ENCODE measurements at places on chromosomes 12 and 14.

DNA sequence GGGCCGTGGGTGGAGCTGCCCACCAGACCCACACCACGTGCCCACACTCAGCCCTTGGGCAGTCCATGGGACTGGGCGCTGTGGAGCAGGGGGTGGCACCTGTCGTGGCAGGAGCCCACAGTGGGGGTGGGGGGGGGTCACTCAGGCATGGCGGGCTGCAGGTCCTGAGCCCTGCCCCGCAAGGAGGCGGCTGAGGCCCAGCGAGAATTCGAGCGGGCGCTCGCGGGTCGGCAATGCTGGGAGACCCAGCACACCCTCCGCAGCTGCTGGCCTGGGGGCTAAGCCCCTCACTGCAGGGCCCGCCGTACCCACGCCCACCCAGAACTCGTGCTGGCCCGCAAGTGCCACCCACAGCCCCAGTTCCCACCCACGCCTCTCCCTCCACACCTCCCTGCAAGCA is 132.6 kb upstream of the GARIN2 start:
- DNase-seq, result no peak

- no peak for DNase-seq
Measured at GRCh38 chr12:47848853-47849252, 29.1 kb upstream of the HDAC7 start.

GRCh38 chr14:99671235-99672224 is 12.6 kb upstream of the CYP46A1 start:
- DNase-seq, result peak; percentile 81

GRCh38 chr14:71704210-71704609 is 228.0 kb upstream of the RGS6 start:
- DNase-seq, result no peak

DNA sequence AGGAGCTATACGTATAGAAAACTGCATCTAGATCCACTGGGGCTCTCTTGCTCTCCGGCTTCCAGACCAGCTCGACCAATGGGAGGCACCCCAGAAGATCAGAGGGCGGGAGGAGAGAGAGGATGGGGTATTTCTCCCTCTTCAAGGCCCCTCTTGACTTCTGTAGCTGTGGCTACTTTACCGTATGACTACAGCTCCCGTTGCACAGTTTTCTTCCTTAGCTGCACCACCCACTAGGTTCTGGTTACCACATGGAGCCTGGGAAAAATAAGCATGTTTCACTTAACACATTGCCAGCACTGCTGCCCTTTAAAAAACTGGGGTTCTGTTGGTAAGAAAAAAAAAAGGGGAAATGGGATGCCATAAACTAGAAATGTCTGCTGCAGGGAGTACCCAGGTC is 214.4 kb downstream of the TBX5 start:
- DNase-seq, result no peak

DNA sequence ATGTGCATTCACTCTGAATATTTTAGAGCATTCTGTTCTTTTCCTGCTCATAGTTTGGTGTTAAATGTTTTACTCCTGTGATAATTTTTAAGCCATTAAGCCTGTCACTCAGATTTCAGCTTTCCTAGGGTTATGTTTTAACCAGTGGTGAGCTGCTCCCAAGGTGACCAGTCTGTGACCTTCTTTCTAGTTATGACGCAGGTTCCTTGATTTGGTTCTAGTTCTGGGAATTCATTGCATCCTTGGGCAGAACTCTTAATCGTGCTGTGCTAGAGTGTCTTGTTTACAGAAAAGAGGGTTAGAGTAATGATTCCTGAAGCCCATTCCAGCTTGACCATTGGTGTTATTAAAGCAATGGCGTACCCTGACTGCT is 2.2 kb downstream of the GABARAPL1 start:
- no peak for DNase-seq

- no peak for DNase-seq
Measured at GRCh38 chr14:78933948-78934524, 763.9 kb downstream of the NRXN3 start.

DNA sequence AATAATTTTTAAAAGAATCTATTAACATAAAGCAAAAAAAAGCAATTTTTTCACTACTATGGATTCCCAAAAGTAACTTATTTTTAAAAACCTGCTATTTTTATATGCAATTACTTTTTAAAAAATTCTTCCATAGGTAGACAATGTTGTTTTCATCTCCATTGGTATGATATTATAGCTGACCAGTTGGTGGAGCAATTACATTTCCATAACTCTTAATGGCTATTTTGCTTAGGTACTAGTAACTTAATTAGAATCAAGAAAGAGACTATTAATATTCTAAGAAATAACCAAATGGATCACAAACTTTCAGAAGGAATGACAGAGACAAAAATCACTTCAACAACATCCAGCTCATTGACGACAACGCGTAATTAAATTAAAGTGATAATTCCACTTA is 64.7 kb upstream of the PTCSC3 start:
- no peak for DNase-seq

GRCh38 chr14:52922656-52923055 is 28.2 kb downstream of the FERMT2 start:
- DNase-seq, result no peak

DNA sequence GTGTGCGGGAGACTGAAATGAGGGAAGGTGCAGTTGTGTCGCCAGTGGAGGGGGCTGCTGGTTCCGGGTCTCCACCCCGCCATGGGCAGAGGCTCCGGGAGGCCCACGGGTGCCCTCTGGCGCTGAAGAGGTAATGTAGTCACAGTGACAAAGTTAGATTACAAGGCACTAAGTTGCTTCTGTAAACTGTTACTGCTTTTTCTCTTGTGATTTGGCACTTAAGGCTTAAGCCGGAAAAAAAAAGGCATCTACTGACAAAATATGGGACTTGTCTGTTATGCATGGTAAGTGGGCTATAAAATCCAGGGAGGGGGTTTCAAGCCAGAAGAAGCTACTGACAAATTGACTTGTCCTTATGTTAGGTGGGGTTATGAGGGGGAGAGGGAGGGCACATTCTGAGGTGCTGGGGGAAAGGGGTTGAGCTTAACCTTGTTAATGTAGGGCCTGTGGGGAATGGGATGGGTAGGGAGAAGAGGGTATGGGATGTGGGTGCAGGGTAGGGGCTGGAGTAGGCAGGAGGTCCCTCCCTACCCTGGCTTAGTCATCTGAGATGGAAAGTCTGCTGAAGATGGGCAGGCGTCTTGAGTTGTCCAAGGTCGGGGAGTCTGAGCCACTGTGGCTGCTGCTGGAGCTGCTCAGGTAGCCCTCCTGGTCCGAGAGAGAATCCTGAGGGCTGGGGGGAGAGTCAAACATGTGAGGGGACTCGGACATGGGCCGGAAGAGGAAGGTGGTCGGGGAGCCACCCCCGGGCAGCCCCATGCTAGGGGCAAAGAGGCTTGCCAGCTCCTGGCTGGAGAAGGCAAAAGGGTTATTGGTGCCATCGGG is 3.7 kb downstream of the ZFP36L1 start:
- peak; percentile 83 for DNase-seq

- DNase-seq, result no peak
Measured at GRCh38 chr12:101209319-101210302, at the start of gene SLC5A8. TSS of gene SLC5A8 (minus strand) at chr12:101210238. CDS start at chr12:101209848, 390 bp downstream.

DNA sequence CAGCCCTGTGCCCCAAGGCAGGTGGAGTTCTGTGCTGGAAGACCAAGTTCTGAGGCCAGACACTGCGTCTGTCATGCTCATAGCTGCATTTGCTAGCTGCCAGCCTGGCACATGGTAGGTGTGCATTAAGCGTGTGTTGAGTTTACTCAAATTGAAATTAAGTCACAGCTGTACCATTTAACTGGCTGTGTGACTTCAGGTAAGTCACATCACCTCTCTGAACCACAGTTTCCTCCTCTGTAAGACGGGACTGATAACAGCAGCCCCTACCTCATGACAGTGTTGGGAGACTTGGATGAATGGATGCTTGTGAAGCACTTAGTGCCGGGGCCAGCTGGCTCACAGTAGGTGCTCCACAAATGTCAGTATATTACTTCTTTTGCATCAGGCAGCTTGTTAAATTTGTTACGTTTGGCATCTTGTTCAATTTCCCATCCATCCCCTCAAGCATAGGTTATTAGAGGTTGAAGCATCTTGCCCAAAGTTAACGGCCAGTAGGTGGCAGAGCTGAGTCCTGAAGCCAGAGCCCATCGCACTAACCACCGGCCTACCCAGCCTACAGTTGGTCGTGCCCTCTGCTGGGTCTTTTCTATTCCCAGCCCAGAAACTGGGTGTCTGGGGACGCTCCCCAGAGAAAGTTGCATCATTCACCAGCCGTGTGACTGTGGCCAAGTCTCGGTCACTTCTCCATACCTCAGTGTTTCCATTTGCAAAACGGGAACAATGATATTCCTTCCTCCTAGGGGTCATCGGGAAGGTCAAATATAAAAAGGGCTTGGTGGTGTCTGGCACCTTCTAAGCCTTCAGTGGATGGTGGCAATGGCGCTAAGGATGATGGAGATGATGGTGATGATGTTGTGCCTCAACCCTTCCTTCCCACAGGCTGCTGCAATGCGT is 4.5 kb downstream of the DAO start:
- DNase-seq, result peak; percentile 13

DNA sequence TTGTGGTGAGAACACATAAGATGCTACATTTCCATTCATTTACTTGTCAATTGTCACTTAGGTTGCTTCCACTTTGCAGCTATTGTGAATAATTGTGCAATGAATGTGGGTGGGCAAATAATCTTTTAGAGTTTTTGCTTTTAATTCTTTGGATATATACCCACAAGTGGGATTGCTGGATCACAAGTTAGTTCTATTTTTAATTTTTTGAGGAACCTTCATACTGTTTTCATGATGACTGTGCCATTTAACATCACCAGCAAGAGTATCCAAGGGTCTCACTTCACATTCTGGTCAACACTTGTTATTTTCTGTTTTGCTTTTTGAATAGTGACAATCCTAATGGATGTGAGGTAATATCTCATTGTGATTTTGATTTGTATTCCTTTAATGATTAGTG is 10.5 kb downstream of the CLEC6A start:
- no peak for DNase-seq

DNA sequence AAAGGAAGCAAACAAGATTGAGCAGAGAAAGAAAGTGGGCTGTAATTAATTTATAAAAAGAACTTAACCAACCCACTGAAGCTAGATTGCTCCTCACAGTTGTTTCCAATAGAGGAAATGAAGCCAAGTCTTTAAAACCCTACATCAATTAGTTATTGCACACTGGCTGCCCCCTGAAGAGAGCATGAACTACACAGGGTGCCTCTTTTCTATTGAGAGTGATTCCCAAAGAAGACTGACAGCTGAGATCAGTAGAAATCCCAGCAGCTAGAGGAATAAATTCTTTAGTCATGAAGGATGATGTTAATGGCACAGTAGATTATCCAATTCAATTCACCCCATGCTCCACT is 8.6 kb upstream of the USP15 start:
- DNase-seq, result no peak

DNA sequence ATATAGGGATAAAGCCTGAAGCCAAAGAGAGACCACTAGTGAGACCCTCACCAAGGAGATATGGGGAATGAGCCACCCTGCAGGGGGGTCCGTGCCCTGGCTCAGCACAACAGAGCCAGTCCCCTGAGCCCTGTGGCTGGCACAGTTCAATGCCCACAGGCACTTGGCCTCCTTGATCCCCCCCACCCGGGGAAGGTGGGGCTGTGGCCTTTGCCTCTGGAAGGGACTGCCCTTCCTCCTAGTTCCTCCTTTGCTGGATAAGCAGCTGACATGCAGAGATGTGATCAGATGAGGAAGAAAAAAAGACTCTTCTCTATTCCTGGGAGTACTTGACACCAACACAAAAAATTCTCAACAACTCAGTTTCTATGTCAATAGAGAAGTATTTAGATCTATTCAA is 19.9 kb downstream of the TTC7B start:
- no peak for DNase-seq

DNA sequence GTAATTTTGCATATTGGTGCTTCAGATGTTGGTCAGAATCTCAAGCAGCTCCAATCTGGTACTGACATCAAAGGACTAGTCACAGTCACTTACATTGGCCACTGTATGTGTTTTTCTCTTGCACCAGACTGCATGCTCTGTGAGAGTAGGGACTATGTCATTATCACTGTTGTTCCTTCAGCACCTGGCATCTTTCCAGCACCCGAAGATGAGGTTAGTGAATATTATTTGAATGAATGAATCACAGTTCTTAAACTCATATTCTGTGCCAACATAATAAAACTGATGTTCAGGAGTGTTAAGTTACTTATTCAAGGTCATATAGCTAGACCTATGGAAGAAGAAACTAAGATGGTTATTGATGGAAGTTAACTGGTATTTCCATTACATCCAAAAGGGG is 204.5 kb upstream of the TBX3 start:
- no peak for DNase-seq

- DNase-seq, result no peak
Measured at GRCh38 chr12:129949651-129950050, 45.8 kb upstream of the TMEM132D start.

- no peak for DNase-seq
Measured at GRCh38 chr14:30855345-30856037, 18.9 kb upstream of the COCH start.

GRCh38 chr14:93398491-93398890 is 32.2 kb upstream of the UNC79 start:
- no peak for DNase-seq

DNA sequence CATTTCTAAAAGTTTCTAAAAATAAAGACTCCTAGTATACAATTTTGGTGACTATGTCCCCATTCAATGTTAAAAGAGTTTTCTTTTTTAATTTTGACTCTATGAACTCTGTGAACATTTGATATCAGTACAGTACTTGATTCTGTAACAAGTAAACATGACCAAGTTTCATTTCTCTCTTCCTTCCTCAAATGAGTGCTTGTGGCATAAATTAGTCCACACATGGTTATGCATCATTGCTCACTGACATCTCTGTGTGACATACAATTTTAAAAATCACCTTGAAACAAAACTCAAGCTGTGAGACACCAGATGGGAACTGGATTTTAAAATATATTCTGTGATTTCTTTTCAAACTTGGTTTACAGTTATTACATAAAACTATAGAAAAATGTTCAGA is 253.9 kb upstream of the MDGA2 start:
- no peak for DNase-seq

DNA sequence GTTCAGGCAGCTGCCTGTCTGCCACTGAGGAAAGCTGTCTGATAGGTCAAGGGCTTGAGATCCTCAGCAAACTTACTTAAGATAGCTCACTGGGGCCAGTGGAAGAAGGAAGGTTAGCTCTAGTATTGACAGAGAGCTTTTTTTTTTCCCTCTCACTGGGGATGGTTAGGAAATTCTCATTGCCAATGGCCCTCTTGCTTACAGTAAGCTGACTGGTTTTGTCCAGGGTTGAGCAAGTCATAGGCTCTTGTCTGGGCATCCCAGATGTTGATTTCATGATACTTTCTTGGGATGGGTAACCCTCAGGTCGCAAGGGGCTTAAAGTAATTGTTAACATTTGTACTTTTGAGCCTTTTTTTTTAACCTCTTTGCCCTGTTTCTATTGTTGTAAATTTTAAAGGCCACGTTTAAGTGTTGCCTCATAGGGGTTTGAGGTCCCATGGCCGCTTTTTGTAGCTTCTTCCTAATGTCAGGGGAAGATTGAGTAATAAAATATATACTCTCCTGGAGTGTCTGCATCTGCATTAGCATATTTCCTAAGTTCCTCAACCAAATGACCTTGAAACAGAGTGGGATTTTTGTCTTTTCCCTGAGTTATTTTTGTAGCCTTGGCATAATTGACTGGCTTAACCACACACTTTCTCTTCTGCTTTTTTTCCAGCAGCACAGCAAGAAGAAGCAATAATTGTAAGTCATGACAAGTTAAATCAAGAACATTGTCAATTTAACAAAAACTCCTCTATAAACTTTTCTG is 716.0 kb downstream of the LRFN5 start:
- no peak for DNase-seq
